Hair follicular keratinocyte (primary cell): ENCODE measurements at places on chromosomes 6 and 20. TPM values are rescaled to one million over a fixed set of nuclear protein-coding genes. Genes with fewer than 3 reads are reported as not detected.

Gene DNPH1
- 222 and 226 TPM in 2 replicates for total RNA-seq

Gene SIM1
- total RNA-seq = not detected in 2 replicates

Gene SMLR1
- total RNA-seq = not detected in 2 replicates

Gene SLC22A3
- 2.5 and 4.0 TPM in 2 replicates for total RNA-seq

Gene MGME1
- total RNA-seq = 7.2 and 12.9 TPM in 2 replicates

Gene CYP24A1
- total RNA-seq = 2.6 and 5.7 TPM in 2 replicates

Gene TAPBP
- total RNA-seq = 69.7 and 136 TPM in 2 replicates

Gene SMAP1
- total RNA-seq = 16.3 and 21.2 TPM in 2 replicates

Gene PRSS35
- total RNA-seq = 0.08 TPM in 1 of 2 replicates, not detected in the other
